Stimulated activated CD8-positive, alpha-beta memory T cell treated with anti-CD3 and anti-CD28 coated beads, Interleukin-15, amount 100 ng/mL, for 4 hours (primary cell): ENCODE measurements at places on chromosomes 16 and 17.

- DNase-seq, result no peak
Measured at GRCh38 chr16:53737552-53737951, 33.6 kb downstream of the FTO start.

DNA sequence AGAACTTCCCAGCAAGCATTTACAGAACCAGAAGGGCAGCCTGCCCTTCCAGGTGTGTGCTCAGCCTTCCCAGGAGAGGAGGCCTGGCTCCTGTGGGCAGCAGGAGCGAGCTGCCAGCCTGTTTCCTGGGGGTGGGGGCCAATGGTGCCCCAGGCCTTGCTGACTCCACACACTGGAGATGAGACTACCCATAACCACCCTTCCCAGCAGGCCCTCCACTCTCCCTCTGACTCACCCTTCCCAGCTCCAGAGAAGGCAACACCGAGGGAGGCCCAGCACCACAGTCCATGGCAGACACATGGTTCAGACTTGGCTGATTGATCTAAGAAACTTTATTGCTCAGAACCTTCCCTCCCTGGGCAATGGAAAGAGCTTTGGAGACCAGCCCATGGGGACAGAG, 1.8 kb upstream of the PRSS53 start:
- DNase-seq, result no peak

- no peak for DNase-seq
Measured at GRCh38 chr16:87552072-87552718, 50.1 kb upstream of the JPH3 start.

GRCh38 chr16:53920988-53921387, 217.0 kb downstream of the FTO start:
- DNase-seq, result no peak

DNA sequence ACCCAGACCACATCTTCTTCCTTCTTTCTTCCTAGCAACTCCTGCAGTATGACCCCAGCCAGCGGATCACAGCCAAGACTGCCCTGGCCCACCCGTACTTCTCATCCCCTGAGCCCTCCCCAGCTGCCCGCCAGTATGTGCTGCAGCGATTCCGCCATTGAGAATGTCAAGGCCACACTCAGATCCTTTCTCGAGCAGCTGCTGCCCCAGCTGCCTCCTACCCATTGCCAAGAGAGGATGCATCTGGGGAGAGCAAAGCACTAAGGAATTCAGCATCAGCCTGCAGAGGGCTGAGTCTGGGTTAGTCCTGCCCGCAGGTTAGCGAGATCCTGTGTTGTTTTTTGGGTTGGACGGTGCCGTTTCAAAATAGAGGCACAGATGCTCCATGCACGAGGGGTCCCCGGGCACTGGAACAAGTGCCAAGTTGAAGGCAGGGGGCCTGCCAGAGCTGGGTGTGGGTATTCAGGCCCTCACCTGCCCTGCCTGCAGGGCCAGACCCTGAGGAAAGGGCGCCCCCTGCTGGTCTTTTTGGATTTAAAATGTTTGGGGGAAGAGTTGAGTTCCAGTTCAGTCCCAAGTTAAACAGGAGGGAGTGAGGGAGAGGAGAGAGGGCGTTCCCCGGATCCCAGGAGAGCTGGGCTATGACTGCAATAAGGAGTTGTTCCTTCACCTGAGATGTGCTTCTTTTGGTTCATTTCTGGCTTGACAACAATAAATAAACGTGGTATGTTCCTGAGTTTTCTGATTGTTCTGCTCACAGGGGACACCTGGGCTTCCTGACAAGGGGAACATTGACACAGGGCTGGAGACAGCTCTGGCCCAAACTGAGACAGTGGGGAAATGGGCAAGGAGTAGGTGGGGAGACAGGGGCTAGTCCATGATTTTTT, 4.9 kb downstream of the CDK3 start:
- peak; percentile 64 for DNase-seq

DNA sequence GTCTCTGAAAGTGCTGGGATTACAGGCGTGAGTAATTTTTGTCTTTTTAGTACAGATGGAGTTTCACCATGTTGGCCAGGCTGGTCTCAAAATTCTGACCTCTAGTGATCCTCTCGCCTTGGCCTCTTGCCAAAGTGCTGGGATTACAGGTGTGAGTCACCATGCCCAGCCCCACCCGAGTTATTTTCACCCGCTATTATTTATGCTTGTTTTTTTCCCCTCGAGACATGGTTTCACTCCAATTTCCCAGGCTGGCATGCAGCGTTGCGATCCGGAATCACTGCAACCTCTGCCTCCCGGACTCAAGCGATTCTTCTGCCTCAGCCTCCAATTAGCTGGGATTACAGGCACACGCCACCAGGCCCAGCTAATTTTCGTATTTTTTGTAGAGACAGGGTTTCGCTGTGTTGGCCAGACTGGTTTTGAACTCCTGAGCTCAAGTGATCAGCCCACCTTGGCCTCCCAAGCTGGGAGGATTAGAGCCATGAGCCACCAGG, 9.2 kb downstream of the RPL23 start:
- no peak for DNase-seq

GRCh38 chr16:81253141-81253540, 14.7 kb downstream of the BCO1 start:
- DNase-seq, result no peak

GRCh38 chr17:39576187-39576586, 31.5 kb downstream of the NEUROD2 start:
- DNase-seq, result no peak

DNA sequence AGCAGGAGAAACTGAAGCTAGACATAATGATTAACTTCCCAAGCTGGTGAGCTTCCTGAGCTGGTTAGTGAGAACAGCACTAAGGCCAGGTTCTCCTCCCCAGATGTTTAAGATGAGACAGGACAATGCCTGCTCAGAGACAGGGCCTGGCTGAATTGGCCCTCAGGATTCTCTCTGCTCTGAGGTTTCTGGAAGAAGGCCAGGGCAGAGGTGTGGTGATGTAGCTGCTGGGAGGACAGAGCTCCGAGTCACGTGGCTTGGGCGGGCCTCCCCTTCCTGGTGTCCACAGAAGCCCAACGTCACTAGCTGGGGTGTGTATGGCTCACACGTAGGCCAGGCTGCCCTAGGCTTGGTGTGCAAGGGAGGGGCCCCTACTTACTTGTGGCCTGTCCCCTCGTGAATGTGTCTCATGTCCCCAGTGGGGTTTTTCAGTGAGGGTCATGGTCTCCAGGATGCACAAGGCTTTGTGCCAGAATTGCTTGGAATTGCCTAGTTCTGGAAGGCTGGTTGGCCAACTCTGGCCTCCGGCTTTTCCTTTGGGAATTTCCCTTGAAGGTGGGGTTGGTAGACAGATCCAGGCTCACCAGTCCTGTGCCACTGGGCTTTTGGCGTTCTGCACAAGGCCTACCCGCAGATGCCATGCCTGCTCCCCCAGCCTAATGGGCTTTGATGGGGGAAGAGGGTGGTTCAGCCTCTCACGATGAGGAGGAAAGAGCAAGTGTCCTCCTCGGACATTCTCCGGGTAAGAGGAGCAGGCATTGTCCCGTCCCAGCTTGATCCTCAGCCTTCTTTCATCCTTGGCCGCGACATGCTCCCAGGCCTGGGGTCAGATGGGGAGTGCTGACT, 3.4 kb downstream of the NOD2 start:
- no peak for DNase-seq

DNA sequence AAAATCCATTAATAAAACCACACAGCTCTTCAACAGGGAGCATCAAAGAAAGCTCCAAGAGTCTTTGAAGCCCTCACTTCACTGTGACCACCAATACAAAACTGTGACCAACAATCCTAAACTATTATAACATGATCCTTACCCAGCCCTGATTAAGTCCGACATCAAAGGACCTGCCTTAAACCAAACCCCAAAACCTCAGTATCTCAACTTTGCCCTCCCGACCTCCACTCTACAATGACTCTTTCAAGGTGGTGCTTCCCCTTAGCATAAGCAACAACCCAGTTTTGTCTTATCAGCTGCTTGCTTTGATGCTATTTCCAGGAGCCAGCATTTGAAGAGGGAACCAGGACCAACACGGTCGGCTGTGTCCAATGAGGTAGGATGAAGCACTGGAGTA, 8.5 kb upstream of the PRSS22 start:
- DNase-seq, result no peak

DNA sequence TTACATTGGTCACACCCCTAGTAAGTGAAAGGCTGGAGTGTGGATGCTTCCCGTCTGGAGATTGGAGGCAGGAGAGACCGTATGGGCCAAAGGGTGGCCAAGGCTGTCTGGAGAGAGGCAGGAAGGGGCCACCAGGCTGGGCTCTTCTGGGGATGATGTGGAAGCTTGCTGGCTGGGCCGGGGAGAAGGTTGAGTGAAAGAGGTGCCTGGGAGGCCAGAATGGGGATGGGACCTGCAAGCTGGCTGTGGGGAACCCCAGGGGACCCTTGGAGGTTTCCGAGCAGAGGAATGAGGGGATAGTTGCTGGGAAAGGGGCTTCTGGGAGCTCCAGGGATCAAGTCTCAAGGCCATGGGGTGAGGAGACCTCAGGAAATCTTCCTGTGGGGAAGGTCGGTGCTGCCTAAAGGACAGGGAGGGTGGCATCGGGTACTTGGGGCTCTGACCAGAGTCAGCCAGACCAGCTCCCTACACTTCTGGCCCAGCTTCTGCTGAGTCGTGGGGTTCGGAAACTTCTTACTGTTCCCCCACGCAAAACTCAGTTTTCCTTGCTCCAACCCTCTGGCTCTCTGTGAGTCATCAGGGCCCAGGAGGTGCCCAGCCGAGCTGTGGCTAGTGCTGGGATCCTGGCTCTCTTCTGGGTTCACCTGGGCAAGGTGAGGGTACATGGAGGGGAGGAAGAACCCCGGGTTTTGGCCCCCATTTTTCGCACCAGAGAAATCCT, 3.1 kb downstream of the MRC2 start:
- no peak for DNase-seq

DNA sequence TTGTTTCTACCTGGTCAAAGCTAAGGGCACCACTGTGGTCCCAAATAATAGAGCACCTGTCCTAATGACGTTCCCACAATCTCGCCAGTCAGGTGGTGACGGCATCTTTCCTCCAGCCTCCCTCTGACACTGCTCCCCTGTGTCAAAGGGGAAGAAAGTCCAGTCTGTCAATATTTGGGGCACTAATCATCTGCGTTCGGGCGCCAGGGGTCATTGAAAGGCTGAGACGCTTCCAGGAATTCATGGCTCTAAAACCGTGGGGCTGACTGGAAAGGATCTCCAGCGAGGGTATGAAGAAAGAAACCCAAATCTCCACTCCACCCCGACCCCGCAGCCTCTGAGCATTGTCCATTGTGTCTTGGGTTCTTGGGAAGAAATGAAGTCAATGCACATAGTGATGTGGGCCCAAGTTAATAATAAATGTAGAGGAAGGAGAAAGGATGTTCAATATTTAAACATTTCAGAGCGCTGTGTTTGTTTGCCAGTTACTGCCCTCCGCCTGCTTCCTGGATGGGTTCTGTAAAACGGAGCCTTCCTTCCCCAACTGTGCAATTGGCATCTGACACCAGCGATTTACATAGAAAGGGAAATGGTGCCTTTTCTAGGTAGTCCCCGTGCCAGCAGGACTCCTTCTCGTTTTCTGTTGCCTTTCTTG, 103.2 kb downstream of the SOCS1 start:
- DNase-seq, result no peak

- peak; percentile 77 for DNase-seq
Measured at GRCh38 chr17:40323391-40324381, 14.7 kb downstream of the RARA start.

DNA sequence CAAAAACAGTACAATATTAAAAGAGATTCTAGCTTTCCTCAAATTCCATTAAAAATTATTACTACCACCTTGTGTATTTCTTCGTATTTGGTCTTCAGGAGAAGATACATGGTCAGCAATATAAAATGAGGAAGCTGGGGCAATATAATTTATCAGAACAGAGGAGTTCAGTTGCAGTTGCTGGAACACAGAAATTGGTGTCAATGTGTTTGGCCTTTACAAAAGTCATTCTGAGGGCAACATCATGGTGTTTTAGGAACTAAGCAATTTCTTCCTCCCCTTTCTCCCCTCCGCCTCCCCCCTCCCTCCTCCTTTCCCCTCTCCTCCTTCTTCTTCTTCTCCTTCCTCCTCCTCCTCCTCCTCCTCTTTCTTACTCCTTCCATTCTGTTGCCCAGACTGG, 102.1 kb downstream of the YPEL2 start:
- no peak for DNase-seq

GRCh38 chr17:45942284-45942683, 47.9 kb downstream of the MAPT start:
- DNase-seq, result no peak

DNA sequence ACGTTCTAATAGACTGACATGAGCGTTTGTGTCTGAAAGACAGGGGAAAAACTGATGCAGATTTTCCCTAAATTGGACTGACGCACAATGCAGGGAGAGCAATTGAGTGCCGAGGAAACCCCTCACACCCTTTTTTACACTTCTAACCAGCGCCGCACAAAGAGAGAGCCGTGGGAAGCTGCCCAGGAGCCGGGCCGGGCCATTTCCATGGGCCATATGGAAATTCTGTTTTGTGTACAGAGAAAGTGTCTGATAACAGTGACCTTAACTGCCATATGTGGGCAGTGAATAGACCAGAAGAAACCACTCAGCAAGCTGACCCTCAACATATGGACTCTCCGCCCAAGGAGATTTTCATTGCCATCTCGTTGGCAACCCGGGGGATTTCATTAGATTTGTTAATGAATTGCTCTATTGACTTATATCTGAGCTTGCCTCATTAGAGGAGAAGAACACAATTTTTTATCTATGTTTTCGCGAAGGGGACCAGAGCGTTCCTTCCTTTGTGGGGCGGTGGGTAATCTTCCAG, 225.9 kb upstream of the IRX3 start:
- DNase-seq, result no peak

DNA sequence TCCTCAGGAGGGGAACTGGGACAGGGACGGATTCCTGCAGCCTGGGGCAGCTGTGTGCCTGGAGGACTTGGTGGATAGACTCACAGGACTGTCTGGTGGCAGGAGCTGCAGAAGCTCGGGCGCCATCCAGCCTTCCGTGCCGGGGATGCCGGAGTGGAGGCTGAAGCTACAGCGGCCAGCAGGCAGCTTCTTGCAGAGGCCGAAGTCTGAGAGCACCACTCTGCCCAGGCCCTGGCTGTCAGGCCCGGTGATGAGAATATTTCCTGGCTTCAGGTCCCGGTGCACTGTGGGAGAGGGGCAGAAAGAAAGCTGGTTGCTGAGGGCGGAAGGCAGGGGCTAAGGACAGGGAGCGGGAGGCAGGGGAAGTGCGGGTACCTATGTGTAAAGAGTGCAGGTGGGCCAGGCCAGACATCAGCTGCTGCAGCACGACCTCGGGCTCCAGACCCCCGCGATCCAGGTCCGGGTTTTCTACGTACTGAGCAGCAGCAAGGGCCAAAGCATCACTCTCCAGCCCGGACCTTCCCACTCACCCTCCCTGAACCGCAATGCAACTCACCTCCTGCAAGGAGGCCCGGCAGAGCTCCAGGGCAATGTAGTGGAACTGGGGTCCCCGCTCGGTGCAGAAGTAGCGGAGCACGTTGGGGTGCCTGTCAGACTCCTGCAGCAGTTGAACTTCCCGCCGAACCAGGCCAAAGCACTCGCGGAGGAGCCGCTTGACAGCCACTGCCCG, 16.1 kb downstream of the PLK1 start:
- no peak for DNase-seq

- DNase-seq, result no peak
Measured at GRCh38 chr17:4516735-4517134, 18.1 kb downstream of the SPNS2 start.
